ENCODE measurements at places on chromosomes 12 and 14.

DNA sequence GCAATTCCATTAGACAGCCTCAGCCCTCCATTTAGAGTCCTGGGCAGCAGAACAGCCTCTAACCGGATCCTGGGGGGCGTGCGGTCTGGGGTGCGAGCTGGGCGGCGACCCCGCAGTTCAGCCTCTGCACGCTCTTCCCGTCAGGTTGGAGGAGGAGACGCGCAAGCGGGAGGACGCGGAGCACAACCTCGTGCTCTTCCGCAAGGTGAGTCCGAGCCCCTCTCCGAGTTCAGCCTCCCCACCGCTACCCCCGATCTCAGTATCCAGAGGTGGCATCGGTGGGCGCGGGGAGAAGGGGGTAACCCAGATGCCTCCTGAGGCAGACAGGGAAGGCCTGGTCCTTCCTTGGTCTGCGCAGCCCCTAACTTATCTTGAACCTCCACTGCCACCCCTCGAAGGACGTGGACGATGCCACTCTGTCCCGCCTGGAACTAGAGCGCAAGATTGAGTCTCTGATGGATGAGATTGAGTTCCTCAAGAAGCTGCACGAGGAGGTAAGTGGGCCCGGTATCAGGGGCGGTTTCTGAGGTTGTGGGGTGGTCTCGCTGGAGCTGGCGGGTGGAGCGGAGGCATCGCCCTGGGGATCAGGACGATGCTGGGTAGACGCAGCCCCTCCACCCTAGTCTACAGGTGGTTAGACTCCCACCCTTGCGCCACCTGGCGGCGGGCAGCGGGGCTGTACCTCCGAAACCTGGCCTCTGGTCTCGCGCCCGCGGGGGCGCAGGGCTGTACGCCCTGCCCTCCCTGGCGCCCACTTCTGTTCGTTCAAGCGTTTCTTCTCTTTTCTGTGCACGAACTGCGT, 1.3 kb downstream of the PRPH start:
- DNase-seq: peak; percentile 55

DNA sequence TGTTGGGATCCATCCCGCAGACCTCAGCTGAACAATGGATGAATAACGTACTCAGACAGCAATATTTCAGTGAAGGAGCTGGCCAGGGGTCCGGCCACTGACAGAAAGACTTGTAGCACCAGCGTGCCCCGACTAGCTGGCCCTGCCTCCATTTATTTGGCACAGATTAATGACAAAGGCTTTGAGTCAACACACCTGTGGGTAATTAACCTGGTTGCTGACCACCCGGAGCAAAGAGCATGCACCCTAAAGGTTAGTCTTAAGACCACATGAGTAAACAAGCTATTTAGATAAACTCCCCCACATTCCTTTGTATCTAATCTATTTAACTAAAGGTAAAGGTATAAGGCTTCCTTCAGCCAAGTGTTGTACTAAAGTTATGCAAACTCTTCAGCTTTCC, 868.6 kb downstream of the LRFN5 start:
- no peak for DNase-seq

DNA sequence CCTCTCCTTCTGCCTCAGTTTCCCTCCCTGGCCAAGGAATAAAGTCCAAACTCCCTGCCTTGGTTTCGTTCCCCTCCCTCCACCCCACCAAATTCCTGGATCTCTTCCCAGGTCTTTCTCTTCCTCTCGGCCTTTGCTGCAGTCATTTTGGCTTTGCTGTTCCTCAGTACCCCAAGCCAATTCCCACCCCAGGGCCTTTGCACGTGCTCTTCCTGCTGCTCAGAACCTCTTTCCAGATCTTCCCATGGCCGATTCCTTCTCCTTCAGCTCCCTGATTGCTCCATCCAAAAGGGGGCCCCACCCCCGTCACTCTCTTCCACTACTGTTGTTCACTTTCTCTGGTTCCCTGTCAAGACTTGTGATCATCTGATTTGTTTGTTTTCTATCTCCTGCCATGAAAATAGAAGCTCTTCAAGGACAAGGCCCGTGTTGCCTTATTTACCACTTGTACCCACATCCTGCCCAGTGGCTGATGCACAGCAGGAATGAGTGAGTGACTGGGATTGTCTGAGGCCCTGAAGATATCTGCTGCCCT, 3.1 kb downstream of the HNF1A start:
- no peak for DNase-seq

GRCh38 chr14:28875934-28876571, 109.5 kb downstream of the FOXG1 start:
- no peak for DNase-seq

GRCh38 chr14:24362241-24362960, 5.6 kb upstream of the NFATC4 start:
- DNase-seq: no peak

DNA sequence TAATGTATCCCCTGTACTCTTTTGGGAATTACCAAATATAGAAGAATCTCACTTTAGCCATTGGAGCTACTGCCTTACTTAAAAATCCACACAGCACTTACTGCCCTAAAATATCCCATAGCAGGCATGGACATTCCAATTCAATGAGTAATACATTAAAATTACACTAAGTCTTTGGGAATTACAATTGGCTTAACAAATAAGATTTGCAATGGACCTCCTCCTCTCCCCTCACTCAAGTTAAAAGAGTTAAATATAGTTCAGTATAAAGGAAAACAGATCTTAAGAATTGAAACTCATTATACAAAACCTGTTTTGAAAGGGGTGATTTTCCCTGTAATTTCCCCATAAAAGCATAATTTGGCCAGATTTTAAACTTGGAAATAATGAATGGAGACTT, 477.1 kb downstream of the SLC16A7 start:
- no peak for DNase-seq

DNA sequence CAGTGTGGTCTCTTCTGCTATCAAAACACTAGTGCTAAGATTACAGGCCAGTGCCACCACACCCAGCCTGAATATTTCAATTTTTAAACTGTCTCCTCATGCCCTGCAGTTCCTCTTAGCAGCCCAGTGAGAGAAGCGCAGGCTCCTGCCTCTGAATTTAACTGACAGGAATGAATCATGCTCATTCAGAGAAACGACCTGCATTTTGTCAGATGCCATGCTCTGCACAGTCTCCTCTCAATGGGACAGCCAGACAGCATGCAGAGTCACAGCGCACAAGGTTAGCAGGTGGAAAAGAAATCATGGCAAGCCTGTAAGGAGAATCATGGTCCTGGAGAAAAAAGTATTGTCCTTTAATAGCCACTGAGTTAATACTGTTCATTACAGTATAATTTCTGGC, 691.0 kb upstream of the SEL1L start:
- no peak for DNase-seq

DNA sequence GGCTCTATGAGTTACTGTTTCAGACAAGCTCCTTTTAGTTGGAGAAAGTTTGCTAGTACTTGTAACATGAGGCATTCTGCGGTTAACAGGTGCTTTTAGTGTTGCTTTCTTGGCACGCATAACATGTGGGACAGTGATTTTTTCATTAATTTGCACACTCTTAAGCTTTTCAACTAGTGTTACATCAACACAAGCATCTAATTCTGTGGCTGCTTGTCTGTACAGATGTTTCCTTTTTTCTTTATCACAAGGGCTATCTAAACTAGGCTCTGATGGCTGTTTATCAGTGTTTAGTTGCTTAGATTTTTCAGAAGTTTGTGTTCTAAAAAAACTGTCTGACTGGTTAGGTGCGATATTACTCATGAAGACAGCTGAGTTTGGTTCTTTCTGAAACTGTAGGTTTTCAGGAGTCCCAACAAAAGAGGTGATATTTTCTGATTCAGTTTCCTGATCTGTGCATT, 120.1 kb downstream of the RALGAPA1 start:
- DNase-seq: no peak

- no peak for DNase-seq
Observed at GRCh38 chr12:21573733-21574358, 30.8 kb downstream of the GYS2 start.

DNA sequence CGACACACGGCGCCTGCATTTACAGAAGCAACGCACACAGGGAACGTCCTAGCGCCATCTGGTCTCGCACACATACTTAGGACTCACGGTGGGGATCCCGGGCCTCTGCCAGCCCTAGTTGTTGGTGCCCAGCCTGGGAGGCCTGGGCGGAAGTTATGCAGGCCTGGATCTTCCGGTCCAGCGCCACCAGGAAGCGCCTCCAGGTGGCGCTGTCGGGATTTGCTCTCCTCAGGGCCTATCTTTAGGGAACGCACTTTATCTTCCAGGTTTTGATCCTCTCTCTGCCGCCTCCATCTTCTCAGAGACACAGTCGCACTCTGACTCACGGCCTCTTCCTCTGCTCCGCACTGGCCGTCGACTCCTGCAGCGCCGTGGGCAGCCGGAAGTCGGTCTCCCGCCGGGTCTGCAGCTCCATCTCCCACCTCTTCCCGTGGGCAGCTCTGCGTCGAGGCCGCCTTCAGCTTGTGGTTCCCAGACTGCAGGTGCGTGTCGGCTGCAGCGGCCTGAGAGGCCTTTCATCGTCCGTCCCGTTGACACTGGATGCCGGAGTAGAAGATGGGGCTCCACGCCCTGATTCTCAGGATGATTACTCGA, 760.4 kb downstream of the TMEM121 start:
- no peak for DNase-seq

GRCh38 chr12:104535369-104535768, 78.6 kb downstream of the CHST11 start:
- no peak for DNase-seq

DNA sequence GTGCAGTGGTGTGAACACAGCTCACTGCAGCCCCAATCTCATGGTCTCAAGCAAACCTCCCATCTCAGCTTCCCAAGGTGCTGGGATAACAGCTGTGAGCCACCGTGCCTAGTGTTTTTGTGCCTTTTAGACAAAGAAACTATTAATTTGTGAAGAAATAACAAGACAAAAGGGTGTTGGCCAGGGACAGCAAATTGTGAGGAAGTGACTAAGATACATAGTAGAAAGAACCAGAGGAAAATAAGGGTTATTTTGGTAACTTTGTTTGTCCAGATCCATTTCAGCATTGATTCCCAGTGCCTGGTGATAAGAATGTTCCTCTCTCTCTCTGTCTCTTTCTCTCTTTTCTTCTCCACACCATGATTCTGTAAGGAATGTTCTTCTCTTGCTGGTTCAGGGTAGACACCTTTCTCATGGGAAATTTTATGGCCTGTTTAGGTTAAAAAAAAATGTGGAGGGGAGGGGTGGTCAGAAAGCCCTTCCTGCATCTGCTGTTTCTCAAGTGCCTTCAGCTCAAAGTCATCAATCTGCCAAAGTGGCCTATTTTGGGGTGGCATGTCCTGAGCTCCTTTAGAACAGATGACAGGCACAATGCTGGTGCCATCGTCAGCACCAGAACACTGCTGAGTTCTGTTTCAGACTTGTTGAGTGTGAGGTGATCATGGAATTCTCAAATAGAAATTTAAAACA, 184.4 kb upstream of the EEA1 start:
- no peak for DNase-seq

- DNase-seq: no peak
Observed at GRCh38 chr14:94775091-94775870, 5.4 kb upstream of the GSC start.

DNA sequence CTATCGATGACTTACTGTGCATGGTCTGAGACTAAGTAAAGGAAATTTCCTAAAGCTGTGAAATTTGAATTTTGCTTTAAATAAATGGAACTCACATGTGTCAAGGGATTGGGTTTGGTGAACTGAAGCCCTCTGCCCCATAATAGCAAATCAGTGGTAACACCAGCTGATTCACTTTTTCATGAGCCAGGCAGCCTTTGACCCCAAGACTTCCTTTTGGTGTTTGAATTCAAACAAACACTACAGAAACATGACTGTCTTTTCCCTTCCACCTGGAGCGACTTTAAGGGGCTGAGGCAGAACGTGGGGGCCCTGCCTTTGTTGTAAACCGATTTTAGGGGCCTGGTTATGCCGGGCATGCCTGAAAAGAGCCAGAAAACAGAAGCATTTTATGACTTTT, 28.8 kb downstream of the KCTD10 start:
- no peak for DNase-seq

DNA sequence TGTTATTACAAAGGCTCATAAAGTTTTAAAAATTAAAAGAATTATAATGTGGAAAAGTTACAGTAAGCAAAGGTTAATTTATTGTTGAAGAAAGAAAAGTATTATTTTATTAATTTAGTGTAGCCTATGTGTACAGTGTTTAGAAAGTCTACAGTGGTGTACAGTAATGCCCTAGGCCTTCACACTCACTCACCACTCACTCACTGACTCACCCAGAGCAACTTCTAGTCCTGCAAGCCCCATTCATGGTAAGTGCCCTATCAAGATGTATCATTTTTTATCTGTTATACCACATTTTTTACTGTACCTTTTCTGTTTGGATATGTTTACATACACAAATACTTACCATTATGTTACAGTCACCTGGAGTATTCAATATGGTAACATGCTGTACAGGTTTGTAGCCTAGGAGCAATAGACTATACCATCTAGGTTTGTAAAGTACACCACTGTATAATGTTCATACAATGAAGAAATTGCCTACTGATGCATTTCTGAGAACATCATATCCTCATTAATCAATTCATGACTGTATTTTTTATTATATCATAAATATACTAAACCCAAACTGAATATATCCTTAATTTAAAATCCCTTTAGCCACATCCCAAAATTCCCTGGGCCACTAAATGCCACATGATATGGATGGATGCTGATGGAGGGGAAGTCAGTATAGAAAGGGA, 43.6 kb upstream of the NID2 start:
- DNase-seq: no peak

GRCh38 chr12:115687094-115687493, 590.4 kb downstream of the MED13L start:
- DNase-seq: no peak

GRCh38 chr14:45156067-45156466, 20.3 kb downstream of the FANCM start:
- no peak for DNase-seq

GRCh38 chr12:93103154-93103553, 174.1 kb upstream of the EEA1 start:
- no peak for DNase-seq

GRCh38 chr14:96056509-96057422, 17.6 kb downstream of the C14orf132 start:
- DNase-seq: no peak

DNA sequence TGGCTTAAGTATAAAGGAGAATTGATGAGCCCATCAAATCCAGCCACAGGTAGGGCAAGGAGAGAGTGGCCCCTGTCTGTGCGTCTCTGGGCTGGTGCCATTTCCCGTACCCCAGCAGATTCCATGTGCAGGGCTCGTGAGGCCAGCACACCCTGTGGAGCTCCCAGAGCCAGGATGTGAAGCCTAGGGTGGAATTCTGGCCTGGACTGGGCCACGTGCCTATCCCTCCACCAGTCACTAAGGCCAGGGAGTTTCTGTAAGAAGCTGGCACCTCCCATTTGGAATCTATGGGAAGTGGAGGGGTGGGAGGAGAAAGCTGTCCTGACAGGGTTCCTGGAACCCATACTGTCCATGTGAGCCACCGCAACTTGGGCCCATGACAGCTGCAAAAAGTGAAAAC, 148.5 kb downstream of the FOXN3 start:
- DNase-seq: no peak

All from activated CD4-positive, alpha-beta T cell treated with anti-CD3 and anti-CD28 coated beads, Interleukin-2, amount 50 U/mL, for 4 hours (primary cell).